Esophagus mucosa (tissue), 1 donor: ENCODE measurements at places on chromosomes 12 and 14. TPM values are rescaled to one million over a fixed set of nuclear protein-coding genes. Genes with fewer than 3 reads are reported as not detected.

GRCh38 chr12:113996026-113996425 lies 29.9 kb upstream of the RBM19 start:
- no peak for ATAC-seq

ADAMTS20 gene
- not detected for total RNA-seq

DNA sequence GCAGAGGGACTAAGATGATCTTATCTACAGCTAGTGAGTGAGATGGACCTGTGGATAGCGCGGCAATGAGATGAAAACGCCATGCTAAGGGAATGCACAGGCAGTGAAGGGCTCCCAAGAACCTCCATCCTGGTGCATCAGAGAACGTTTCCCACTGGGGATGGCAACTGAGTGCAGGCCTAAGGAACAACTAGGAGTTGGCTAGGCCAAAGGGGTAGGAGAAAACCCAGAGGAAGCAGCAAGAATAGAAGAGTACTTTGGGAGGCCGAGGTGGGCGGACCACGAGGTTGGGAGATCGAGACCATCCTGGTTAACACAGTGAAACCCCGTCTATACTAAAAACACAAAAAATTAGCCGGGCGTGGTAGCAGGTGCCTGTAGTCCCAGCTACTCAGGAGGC lies 24.6 kb upstream of the BATF start:
- ATAC-seq = no peak

DNA sequence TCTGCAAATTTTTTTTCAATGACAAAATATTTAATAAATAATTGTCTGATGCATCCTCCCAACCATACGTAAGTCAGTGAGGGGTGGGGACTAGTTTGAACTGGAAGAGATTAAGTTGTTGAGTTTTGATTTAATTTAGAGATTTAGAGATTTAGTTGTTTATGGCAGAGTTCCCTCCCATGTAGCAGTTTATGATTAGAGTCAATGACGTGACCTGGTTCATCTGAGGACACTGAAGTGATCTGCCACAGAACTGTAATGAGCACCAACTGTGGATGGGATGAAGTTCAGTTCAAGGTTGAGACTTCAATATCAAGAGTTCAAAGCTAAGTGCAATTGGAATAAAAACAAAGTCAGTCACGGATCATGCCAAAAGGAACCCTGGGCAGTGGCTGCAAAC lies 609.3 kb downstream of the NOVA1 start:
- ATAC-seq = no peak

DACT1 gene
- total RNA-seq = 0.32 TPM

VDR gene
- 18.0 TPM for total RNA-seq

PSMA3 gene
- total RNA-seq = 142 TPM

DNA sequence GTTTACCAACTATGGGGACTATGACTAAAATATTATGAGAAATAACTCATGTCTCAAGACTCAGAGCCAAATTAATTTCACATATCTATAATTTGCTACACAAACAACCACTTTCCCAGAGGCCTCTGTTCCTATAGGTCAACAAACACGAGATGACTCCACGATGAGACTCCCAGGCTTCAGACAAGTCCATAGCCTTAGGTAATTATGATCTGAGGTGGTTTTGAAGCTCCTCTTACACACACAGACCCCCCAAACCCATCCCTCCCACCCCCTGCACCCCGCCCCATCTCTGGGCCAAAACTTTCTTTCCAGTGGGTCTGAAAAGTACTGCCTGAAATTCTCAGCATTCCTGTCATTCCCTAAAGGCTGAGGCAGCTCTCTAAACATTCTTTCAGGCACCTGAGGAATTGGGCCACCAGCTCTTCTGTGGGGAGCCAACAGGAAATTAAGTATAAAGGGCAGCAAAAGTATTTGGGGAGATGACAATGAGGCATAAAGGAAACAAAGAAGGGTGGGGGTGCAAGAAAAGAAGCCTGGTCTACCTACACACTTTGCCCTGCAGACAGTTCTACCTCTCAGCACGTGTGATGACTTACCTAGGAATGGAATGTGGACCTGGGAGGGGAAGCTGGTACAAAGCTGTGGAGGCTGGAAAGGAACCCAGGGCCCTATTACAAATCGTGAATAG lies 143.6 kb downstream of the PAWR start:
- ATAC-seq = peak; percentile 97

PPFIA2 gene
- total RNA-seq = not detected

P2RX4 gene
- total RNA-seq = 5.0 TPM

RILPL1 gene
- 6.1 TPM for total RNA-seq
